Nephron progenitor cell (in vitro differentiated cells): ENCODE measurements at places on chromosomes 3 and 15.

DNA sequence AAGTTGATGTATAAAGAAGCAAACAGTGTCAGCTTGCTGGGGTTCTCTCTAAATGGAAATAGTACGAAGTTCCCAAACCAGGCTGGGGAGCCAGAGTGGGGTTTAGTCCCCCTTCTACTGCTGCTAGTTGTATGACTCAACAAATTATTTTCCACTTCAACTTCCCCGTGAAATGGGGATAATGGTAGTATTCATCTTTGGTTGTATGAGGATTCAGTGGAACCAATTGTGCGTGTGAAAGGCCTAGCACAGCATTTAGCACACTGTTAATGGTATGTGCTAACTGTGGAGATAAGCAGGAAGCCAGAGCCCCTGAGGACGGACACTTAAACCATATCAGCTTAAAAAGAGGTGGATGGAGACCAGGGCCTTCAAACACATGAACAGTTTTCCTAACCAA lies 4.2 kb downstream of the SORD start:
- no peak for DNase-seq

DNA sequence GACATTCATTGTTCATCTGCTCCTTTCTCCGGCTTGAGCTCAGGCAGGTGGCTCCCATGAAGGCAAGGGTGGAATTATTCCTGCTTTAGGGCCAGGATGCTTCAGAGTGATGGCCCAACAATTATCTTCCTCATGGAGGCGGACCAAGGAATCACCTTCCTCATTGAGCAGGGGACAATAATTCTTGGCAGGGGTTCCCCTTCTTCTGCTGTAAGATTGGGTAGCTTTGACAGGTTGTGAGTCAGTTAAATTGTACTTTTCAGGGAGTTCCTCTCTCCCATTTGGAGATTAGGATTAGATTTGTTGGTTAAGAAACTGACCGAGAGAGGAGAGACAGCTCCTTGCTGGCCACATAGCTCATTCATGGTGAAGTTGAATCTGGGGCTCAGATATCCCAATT lies 31.4 kb upstream of the CD47 start:
- no peak for DNase-seq

- DNase-seq, result no peak
Observed at GRCh38 chr3:195394024-195394423, 48.8 kb downstream of the ACAP2 start.

GRCh38 chr3:51999846-52000245 lies 4.2 kb upstream of the RPL29 start:
- no peak for DNase-seq

DNA sequence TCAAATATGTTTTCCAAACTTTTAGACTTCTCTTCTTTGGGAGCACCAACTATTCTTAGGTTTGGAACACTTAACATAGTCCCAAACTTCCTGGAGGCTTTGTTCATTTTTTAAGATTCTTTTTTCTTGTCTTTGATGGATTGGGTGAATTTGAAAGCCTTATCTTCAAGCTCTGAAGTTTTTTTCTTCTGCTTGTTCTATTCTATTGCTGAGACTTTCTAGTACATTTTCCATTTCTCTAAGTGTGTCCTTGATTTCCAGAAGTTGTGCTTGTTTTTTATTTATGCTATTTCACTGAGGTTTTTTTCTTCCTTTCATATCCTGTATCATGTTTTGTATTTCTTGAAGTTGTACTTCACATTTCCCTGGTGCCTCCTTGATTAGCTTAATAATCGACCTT lies 97.5 kb downstream of the PLSCR2 start:
- no peak for DNase-seq

GRCh38 chr3:191262650-191263049 lies 63.6 kb downstream of the OSTN start:
- no peak for DNase-seq

GRCh38 chr15:27582726-27583410 lies 516.2 kb downstream of the OCA2 start:
- no peak for DNase-seq

- DNase-seq, result no peak
Observed at GRCh38 chr15:94509259-94509658, 277.9 kb downstream of the MCTP2 start.

DNA sequence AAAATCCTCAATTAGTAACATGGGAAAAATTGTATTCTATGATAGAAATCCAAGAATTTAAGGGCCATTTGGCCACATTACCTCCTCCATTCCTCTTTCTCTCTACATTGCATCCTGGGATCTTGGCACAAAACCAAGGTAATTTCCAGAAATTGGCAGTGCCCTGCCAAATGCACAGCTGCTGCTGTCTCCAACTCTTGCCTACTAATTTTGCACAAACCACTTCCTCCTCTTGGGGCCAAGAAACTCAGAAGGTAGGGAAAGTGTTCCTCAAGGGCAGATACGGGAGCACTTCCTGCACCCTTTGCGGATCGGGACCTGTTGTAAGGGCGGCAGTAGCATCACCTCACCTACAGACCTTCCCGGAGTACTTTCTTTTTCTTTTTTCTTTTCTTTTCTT lies 57.8 kb downstream of the MAP3K13 start:
- no peak for DNase-seq

GRCh38 chr3:133254151-133254550 lies 145.7 kb upstream of the BFSP2 start:
- no peak for DNase-seq

DNA sequence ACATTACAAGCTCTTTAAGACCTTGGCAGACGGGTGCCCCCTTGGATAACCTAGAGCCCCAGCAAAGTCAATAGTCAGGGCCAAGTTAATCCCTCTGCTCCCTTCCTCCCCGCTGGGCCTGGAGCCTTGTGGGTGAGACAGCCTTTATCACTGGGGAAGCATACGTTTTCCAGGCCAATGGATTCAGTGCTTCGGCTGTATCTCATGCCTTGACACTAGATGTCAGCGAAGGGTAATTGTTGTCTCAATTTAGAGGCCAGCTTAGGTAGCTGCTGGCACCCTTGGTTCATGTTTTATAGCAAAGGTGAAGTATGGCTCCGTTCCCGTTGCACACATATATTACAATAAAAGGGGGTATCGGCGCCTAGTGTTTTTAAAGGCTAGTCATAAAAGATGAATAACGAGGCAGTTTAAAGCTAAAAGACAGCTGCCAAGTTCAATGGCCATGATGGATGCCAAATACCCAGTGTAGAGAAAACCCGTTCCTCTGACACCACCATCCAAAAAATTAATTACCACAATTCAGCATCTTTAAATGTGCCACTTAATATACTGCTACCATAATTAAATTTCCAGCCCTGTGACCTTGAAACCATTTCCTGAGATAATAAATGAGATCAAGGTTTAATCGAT lies 52.3 kb upstream of the BNIP2 start:
- peak; percentile 24 for DNase-seq

- no peak for DNase-seq
Observed at GRCh38 chr15:40066589-40066988, 27.6 kb upstream of the SRP14 start.

GRCh38 chr3:51953445-51953844 lies 1.7 kb upstream of the GPR62 start:
- DNase-seq, result no peak

GRCh38 chr15:72205273-72205672 lies 7.7 kb upstream of the GRAMD2A start:
- DNase-seq, result no peak

GRCh38 chr15:48624700-48625099 lies 20.8 kb downstream of the FBN1 start:
- DNase-seq, result peak; percentile 7

- DNase-seq, result no peak
Observed at GRCh38 chr3:156350781-156351180, 204.1 kb downstream of the SSR3 start.

DNA sequence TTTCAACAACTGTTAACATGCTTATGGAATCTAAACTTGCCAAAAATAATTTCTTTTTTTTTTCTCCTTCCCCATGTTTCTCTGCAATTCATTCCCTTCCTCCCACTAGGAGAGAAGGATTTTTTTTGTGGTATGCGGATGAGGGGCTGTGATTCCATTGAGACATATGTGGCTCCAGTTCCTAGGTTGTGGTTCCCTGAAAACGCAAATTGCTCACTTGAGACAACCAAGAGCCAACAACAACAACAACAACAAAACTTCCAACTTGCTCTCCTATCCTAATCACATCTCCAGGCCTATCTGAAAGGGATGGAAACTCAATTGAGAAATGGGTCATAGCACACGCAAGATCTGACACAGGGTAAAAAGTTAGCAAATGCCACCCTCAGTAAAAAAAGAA lies 406.5 kb upstream of the TGFBR2 start:
- no peak for DNase-seq

DNA sequence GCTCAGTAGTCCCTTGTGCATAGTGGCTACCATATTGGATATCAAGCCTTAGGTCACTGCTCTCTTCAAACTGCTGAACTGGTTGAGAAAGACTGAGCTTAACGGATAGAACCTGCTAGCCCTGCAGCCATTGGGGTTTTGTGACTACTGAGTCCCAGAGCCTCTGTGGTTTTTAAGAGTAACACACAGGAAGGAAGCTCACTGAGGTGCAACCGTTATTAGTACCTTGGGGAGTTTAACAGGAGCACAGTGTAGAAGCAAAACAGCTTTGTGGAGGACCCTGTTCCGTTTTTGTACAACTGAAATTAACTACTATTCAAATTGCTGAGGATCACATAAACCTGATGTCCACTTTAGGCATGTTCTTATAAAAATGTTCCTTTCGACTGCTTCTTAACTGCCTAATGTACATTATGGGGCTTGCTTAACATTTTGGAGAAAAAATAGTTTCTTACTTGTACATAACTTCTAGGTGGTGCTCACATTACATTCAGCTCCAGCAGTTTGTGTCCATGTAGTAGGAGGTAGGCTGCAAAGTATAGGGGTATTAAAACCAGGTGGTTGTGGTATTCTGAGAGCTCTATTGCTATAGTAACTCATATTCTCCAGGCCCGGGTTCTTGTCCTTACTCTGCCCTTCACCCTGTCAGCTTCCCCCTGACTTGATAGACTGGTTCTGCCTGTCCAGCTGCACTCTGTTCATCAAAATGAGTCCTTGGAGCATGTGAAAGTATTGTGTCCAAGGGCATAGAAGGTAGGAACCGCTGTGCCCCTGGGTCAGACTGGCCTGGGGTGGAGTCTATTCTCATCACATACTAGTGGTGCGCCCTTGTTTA lies 17.3 kb downstream of the PXK start:
- DNase-seq, result no peak

GRCh38 chr15:74540761-74541493 lies at the start of gene ARID3B:
Gene ARID3B, plus strand, starts transcription at chr15:74541220. Its CDS starts 2,717 bp downstream, at chr15:74543937.
- DNase-seq, result peak; percentile 97

DNA sequence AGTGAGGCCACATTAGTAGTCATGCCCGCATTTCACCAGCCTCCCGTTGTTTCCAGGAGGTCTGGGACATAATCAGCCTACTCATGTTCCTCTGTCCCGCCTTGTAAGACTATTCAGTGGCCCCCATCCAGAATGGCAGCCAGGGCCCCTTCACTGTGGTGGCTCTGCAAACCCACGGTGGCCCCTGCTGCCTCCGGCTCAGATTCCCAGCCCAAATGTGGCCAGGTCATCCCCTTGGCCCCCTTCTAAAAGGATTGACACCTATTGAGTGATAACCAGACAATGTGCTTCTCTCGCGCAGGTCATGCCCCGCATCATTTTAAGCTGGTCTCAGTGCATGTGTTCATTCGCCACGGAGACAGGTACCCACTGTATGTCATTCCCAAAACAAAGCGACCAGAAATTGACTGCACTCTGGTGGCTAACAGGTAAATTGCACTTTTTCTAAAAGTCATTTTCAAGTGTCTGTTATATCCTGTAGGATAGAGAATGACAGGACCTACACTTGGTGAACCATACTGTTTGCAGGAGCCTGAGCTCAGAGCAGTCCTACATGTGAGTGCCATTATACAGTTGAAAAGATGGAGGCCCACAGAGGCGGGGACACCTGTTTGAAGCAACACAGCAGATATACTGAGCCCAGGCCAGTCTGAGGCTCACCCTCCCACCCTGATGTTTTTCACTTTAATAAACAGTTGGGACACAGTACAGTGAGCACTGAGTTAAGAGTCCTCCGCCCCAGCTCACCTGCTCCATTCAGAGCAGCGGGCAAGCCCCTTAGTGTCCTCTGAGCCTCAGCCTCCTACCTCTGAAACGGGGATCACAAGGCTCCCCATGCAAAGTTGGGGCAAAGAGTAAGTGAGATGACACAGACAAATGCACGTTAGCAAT lies 47.7 kb downstream of the PXYLP1 start:
- DNase-seq, result no peak

DNA sequence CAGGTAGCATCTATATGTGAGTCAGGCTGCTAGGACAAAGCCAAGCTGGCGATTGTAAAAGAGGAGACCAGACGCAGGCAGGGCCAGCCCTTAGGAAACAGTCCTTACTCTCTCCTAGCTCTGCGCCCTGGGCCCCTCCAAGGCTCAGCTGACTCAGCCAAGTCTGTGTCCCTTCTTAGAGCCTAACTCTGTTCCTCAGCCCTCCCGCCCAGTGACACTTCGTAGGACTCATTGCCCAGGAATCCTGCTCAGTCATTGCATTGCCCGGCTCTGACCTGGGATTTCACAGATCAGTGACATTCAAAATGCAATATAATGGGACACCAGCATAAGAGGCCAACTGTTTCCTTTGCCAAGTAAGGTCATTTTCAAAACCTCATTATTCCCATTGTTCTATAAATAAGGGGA lies 244.2 kb downstream of the TLE3 start:
- no peak for DNase-seq

DNA sequence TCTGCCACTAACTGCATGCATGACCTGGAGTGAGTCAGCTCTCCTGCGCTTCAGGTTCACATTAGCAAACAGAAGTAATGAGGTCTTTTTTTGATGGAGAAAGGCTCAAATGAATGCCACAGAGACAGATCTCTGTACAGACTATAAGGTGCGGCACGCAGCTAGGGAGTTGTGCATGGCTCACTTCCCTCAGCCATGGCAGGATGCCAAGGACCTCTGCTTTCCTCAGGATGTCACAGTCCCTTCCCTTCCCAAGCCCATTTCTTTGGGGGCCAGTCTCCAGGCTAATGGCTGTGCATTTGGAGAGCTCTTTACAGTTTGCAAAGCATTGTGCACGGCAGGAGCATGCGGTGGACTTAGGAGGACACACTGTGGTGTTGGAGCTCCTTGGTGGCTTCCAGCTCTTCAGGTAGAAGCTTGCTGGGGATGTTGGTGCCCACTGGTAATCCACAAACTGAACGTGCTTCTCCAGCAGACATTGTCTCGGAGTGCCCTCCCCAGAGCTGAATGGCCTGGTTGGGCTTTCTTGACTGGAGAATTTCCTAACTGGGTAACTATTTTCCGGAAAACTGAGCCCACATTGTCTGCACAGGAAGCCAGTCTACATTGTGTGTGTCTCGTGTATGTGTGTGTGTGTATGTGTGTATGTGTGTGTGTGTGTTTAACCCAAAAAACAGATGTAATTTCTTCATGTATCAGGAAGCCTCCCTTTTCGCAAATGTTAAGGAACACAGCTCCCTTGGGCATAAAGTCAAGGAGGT lies 172.5 kb upstream of the TLE3 start:
- no peak for DNase-seq

GRCh38 chr15:94532226-94532625 lies 300.9 kb downstream of the MCTP2 start:
- no peak for DNase-seq

GRCh38 chr15:80591938-80592825 lies 102.9 kb upstream of the ABHD17C start:
- no peak for DNase-seq

GRCh38 chr3:160874736-160875135 lies 118.7 kb downstream of the PPM1L start:
- no peak for DNase-seq
